HCT116 (cell line): ENCODE measurements at places on chromosomes 12 and 14. TPM values are rescaled to one million over a fixed set of nuclear protein-coding genes. Genes with fewer than 3 reads are reported as not detected.

Gene BCL2L14
- 0.30 TPM for total RNA-seq

DNA sequence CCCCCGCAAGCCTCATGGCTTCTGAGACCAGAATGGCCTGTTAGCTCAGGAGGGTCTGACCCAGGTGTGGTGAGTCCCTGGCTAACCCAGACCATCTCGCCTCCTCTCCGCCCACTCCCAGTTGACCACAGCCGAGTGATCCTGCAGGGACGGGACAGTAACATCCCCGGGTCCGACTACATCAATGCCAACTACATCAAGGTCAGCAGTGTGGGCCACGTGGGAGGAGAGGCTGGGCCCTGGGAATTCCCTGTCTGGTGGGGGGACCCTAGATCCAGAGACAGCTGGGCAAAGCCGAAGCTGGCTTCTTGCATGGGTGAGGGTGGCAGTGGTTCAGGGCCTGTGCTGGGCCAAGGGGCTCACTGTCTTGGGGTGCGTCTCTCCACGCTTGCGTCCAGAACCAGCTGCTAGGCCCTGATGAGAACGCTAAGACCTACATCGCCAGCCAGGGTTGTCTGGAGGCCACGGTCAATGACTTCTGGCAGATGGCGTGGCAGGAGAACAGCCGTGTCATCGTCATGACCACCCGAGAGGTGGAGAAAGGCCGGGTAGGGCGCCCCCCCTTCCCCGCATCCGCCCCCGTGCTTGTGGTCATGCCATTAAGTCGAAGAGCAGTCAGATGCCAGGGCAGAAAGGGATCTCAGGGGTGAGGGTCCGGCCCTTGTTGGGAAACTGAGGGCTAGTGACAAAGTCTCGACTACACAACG, 5.0 kb downstream of the PTPN6 start:
- no peak overlapping the region for H3K27ac ChIP-seq
- H3K4me3 ChIP-seq: no peak overlapping the region
- H3K27me3 ChIP-seq: no peaks in the 10 kb centered on the region
- H3K36me3 ChIP-seq: no peaks in the 10 kb centered on the region
- H3K4me1 ChIP-seq: peaks cover 11% of the 10 kb centered on the region

Gene PLEK2
- total RNA-seq: 67.6 TPM

- DNase-seq: no peak
- no peaks in the 10 kb centered on the region for H3K36me3 ChIP-seq
- H3K4me3 ChIP-seq: no peak overlapping the region
- peaks cover 29% of the 10 kb centered on the region for H3K4me1 ChIP-seq
- no peak overlapping the region for H3K27ac ChIP-seq
These were observed 91.3 kb upstream of the RTL1 start for GRCh38 chr14:100994756-100995330.

DNA sequence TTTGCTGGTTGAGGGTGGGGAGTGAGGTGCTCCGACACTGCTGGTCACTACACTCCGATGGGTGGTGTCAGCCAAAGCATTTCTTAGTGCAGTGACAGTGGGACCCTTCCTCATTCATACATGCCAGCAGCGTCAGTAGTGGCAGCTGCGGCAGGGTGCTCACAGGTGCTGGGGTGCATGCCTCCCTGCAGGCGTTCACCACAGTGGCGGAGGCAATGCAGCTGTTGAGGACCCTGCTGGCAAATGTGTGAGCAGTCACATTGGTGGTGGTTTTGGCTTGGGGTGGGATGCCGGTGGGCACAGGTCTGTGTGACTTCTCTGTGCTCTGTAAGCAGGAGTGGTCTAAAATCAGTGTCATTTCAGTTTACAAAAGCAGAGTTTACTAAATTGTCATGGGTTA, 464.6 kb downstream of the FUT8 start:
- H3K4me3 ChIP-seq: no peak overlapping the region
- no peak for DNase-seq
- H3K27me3 ChIP-seq: no peaks in the 10 kb centered on the region; the same call in 1 of the 2 replicates
- peaks cover 7% of the 10 kb centered on the region; the same call in 1 of the 2 replicates for H3K4me1 ChIP-seq
